ENCODE measurements at places on chromosomes 5 and 9.

DNA sequence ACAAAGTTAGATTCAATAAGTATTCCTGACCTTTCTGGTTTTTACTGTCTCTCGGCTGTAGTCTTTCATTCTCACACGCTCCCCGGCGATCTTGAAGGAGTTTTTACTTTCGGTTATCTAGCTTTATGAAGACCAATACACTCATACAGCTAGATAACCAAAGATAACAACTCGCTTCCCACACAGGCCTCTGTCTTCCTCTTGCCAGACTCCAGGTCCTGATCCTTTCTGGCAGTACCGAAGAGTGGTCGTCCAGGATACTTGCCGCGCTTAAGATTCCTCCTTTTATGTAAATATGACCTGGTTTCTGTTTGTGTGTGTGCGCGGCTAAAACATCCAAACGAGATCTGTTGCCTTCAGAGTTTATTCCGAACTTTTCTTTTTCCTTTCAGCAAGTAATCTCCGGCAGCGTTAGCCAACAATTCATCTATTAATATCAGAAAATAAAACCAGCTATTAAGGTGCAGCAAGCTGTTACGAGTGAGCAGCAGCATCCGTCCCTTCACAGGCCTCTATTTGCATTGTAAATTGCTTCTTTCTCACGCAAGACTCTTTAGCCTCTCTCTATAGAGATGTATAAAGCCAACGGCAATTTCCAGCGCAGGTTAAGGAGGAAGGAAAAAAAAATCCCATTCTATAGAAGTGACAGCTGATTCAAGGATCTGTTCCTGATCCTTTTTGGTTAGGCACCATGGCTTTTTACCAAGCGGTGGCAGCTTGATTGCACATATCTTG lies 216.1 kb downstream of the MEF2C start:
- DNase-seq = no peak

DNA sequence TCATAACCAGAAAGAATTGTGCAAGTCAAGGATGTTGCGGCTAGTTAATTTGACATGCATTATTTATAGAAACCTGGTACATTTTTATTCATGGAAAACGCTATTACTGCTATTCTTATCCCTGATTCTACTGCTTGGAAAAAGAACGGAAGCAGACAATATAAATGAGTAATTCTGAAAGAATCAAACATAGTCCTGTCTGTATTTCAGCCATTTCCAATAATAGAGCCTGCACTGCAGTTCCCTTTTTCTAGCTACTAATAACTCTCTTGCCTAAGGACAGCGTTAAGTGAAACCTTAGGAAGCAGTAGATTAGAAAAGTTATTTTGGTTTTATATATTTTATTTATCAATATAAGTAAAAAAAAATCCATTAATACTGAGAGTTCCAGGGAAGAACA lies 414.9 kb downstream of the CYLC2 start:
- no peak for DNase-seq

DNA sequence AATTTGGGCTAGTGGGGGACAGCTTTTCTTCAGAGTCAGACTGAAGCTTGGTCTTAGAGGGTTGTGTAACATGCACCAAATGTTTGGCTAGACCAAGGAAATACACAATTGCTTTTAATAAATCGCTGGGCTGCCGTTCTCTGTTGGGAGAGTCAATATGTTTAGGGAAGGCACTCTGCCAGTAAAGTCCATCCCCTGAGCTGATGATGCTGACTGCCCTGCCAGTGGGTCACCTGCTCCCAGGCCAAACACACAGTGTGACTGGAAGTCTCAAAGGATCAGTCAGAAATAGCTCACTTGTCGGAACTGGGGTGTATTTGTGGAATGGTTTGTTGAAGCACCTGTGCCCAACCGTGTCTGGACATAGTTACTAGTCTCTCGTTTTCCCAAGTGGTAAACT lies 17.9 kb upstream of the ZNF474 start:
- no peak for DNase-seq

DNA sequence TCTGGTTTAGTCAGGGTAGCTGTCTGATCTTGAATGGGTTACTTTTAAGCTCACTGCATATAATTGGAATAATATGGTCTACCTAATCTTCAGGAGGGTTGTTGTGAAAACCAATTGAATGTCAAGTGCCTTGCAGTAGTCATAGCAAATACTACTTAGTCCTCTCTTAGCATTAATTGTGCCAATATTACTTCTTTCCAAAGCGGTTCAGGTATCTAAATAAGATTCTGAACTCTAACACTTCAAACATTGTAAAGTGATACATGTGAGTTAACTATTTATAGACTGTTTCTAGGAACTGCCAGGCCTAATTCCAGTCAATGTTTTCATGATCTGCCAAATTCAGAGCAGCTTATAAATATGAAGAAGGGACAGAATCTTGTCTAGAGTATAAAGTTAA lies 140.2 kb downstream of the SH3GL2 start:
- no peak for DNase-seq

GRCh38 chr5:173355561-173355960 lies 27.3 kb upstream of the STC2 start:
- no peak for DNase-seq

- no peak for DNase-seq
These were observed 46.0 kb upstream of the SPIN1 start for GRCh38 chr9:88342246-88342645.
